ENCODE measurements at places on chromosomes 16 and 17.
A peak's percentile ranks its signal among the peaks of the same experiment; 100 is the strongest.

- peak; percentile 34 for DNase-seq
These were observed 1.3 kb upstream of the PCGF2 start for GRCh38 chr17:38749223-38750043.

DNA sequence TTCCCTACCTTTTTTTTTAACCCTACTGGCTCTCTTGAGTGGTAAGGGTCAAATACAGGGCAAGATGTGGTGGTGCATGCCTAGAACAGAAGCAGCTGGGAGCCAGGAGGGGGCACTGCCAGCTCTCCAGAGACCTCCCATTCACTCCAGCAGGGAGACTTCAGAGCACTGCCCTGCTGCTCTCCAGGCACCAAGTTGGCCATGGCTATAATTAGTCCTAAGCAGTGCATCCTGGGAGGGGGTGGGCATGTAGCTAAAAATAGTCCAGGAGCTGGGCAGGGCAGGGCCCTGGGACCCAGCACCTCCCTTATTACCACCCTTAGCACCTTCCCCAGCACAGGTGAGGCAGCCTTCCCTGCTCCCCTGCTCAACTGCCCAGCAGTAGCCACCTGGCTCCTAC is 3.5 kb downstream of the CORO6 start:
- peak; percentile 65 for DNase-seq

- DNase-seq = no peak
These were observed 50.2 kb downstream of the HLF start for GRCh38 chr17:55314784-55315491.

GRCh38 chr17:72613806-72614292 is 478.6 kb downstream of the SLC39A11 start:
- DNase-seq = peak; percentile 93

Data from hematopoietic multipotent progenitor cell treated with erythropoietin and hydrocortisone succinate and interleukin-3 and kit ligand, for 4 days (in vitro differentiated cells).